ENCODE measurements at places on chromosomes 3 and 15.

GRCh38 chr3:161008086-161008485, 97.1 kb downstream of the B3GALNT1 start:
- DNase-seq: no peak

DNA sequence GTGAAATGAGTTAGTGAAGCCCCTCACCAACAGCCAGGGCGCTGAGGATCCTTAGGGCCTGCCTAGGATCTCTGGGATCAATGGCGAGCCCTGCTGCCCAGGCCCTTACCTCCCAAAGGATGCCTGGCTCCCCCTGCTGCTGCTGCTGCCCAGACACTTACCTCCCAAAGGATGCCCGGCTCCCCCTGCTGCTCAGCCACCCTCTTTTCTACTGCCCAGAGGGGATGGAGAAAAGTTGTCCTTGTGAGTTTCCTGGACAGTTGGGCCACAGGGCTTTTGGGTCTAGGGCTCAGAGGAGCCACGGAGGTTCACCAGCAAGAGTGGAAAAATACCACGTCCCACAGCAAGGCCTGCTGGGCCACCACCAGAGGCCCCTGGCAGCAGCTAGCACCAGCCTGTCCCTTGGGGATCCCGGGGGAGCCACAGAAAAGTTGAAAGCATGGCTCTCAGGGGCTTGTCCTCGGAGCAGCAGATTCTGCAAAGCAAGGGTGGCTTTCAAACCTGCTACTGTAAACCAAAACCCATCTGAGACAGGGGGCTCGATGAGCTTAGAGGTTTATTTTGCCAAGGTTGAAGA, 59.4 kb downstream of the SLC6A6 start:
- DNase-seq: no peak

- no peak for DNase-seq
These were observed 899.8 kb downstream of the ROBO2 start for GRCh38 chr3:77939726-77940125.

DNA sequence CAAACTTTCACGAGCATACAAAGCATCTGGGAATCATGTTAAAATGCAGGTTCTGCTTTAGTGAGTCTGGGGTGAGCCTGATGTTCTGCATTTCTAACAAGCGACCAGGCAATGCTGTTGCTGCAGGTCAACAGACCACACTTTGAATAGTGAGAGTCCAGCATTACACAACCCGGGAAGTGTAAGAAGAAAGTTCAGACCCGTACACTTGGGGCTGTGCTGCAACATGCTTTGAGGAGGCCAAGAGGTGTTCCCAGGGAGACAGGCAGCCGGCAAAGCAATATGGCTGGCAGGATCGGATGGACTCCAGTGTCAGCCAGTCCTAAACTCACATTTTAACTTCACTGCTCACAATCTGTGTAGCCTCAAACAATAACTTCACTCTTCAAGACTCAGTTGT, 134.2 kb downstream of the LIPC start:
- DNase-seq: no peak

GRCh38 chr15:80967451-80967850, 22.2 kb downstream of the MESD start:
- DNase-seq: no peak

GRCh38 chr3:52783211-52783555, 5.8 kb downstream of the ITIH1 start:
- DNase-seq: no peak

GRCh38 chr3:187403768-187404288, 35.6 kb downstream of the RTP4 start:
- DNase-seq: no peak

DNA sequence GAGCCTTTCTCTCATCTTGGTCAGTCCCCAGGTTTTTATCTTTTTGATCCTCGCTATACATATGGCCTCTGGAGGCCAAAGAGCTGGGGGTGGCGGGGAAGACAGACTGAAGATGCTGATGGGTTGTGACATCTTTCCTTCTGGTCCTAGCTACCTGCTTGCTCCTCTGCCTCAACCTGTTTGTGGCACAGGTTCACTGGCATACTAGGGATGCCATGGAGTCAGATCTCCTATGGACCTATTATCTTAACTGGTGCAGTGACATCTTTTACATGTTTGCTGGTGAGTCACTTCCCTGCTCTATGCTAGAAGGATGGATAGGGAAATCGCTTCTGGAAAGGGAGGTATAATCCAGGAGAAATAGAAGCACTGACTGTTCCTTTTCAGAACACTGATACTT, 8.8 kb downstream of the TMEM202 start:
- DNase-seq: no peak

GRCh38 chr3:53081318-53081717, 35.4 kb upstream of the SFMBT1 start:
- DNase-seq: no peak

- no peak for DNase-seq
These were observed 477.7 kb downstream of the ZBBX start for GRCh38 chr3:166902374-166902773.

GRCh38 chr15:90660195-90660998, 56.7 kb upstream of the BLM start:
- DNase-seq: peak; percentile 48

DNA sequence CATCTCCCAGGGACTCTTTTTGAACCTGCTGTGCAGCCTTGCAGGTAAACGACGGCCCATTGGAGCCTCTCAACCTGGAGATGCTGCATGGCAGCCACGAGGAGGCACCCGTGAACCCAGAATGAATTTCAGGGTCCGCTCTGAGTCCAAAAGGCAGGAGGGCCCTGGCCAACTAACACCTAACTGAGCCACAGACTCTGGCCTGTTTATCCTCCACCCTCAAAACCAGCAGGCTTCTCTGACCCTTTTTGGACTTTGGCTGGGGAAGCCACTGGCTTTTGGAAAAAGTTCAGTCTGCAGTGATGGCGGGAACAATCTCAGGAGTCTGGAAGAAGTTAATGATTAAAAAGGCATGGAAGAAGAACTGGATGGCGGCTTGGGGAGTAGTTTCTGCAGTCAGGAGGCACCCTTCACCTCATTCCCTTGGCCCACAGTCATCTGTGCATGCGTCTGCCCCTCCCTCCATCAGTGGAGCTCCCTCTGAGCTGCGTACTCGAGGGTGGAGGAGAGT, 4.1 kb downstream of the PXYLP1 start:
- no peak for DNase-seq

DNA sequence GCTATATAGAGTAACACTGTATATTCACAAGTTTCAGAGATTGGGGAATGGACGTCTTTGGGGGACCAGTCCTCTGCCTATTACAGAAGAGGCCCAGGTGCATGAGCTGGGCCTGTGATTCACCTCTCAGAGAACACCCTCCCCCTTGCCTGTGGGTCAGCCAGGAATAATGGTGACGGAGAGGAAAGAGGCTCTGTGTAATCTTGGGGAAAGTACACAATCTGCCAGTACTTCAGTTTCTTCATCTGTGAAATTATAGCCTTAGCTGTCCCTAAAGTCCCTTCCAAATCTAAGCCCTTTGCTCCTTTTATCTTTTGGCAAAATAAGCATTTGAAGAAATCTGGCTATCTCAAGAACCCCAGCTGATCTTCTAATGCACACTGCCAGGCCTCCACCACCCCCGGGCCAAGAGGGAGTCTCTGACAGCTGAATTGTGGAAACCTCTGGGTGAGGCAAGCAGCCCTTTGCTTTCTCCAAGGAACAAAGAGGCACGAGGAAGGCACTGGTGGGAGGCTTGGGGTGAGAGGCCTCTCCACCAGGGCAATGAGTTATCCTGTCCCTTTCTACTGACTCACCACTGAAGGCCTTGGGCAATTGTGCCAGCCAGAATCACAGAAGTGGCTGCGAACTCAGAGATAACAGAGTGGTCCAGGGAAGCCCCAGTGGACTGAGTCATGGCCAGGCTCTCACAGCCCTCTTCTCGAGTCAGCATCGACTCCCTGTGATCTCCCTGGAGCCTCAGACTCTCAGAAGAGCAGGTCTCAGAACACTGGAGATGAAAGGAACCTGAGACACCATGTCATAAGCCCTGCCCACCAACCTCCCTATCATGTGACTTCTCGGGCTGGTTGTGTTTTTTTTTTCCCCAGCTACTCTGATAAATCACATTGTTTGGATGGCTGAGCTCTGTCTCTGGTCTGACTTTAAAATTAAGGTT, 31.8 kb downstream of the CCNL1 start:
- DNase-seq: peak; percentile 47

DNA sequence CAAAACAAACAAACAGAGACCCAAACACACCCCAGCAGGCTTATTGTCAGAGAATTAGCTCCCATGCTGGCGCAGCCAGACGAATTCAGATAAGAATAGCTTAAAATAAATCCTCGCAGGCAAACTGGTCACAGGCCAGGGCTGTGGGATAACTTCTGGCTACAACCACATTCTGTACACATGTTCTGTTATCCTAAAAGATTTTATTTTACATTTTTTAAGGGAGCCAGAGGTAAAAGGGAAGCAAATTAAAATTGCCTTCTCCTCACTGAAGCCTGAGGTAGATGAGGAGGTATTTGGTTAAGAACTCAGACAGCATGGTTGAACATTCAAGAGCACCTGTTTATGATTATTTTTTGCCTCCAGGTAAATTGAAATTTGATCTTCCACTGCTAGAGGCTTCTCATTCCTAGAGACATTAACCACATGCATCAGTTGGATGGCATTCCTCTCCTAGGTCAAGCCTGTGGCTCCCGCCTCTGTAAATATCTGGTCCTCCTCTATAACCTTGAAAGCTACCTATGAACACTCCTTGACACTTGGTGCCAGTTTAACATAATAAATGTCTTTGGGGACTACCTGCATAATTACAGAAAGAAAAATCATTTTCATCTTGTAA, 190.3 kb downstream of the SATB1 start:
- no peak for DNase-seq

DNA sequence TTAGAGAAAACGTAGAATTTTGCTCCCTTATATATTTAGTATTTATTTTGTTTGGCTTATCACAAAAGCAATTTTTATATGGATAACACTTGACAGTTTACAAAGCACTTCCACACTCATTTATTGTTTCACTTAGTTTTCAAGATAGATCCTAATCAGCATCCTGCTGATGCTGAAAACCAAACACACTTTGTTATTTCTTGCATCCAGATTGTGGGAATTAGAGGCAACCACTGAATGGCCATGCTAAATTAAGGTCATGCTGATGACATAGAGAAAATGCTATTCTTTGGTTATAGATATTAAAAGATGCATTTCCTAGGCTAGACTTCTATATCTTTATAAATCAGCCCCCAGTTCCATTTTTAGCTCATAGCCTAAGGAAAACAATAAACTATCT, 474.1 kb upstream of the KCNMB2 start:
- no peak for DNase-seq

- no peak for DNase-seq
These were observed 7.7 kb upstream of the DIPK2A start for GRCh38 chr3:143963946-143964345.

DNA sequence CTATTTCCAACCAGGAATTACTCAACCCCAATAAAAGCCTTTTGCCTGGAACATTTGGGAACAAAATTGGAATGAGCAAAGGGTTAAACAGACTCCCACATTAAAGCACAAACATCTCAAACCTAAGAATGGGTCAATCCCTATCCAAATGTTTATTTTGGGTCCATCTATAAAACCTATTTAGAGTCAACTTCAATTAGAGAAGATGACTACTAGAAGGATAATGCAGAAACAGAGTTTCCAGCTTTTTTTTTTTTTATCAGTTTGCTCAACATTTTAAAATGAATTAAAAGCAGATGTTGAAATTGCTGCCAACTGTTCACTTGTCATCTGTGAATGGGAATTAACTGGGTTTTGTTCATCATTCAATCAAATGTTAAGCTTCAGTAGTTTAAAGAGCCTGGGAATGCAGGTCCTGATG, 4.1 kb upstream of the TBC1D23 start:
- no peak for DNase-seq

DNA sequence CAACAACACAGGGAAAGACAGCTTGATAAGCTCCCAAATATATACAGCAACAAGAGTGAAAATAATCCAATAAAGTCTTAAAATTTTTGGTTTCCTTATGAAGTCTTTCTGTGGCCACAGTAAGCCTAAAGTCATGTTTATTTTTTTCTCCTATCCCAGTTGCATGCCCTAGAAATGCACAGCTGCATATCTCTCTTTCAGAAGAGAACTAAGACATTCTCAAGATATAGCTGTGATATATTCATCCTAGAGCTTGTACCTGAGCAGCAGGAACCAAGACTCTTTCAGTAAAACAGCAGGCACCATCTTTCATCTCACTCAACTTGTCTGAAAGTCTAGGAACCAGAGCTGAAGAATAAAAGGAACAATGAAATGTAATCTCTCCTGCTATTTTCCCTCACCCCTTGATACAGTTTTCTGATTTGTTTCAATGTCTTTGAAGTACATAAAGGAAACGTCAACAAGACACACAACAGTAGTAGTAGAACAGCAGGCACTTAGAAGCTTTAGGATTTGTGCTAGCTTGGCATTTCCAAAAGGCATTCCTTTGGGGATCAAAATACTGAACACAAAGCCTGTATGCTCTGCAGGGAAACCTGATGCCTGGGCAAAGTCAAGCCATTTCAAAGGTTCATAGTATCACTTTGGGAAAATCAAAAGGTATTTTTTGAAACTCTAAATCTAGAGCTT, 536.8 kb downstream of the PYDC2 start:
- no peak for DNase-seq

DNA sequence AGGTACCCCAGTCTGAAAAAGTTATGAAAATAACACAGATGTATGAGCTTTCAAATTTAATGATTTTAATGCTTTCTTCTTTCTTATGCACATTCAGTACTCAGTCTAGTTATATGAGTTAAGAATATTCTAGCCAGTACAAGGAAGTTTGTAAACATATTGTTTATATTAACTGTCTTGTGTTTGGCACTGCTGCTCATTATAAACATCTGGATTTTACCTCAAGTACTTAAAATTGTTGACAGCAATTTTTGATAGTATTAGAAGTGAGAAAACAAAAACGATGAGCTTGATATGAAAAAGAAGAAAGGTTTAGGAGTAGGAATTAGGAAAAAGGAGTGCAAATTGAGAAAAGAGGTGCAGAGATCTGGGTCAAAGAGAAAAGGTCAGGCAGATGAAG, 293.3 kb downstream of the C3orf38 start:
- no peak for DNase-seq

DNA sequence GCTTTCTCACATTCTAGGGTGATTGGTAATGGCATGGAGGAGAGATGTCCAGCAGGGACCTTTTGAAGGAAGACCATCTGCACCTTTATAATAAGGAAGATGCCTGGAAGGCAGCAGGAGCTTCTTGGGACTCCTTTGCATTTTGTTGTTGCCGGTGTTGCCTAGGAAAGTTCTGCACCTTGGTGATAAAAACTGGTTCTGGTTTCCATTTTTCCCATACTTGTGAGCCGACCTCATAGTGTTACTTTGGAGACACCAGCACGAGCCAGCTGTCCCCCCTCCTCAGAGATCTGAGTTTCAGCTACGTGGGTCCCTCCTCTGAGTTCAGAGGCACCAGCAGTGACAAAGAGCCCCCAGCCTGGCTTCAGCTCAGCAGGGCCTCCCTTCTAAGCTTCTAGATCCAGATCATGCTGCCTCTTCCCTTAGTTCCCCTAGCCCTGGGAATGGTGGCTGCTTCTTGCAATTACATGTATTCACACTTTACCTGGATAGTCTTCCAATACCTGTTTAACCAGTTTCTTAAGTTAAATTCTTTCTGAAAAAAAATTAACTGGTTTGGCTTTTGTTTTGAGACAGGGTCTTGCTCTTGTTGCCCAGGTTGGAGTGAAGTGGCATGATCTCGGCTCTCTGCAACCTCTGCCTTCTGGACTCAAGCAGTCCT, 18.0 kb upstream of the FSTL1 start:
- DNase-seq: no peak

All from activated CD8-positive, alpha-beta memory T cell treated with anti-CD3 and anti-CD28 coated beads for 48 hours (primary cell).